ENCODE measurements at places on chromosomes 3 and 15. TPM values are rescaled to one million over a fixed set of nuclear protein-coding genes. Genes with fewer than 3 reads are reported as not detected.
A peak's percentile ranks its signal among the peaks of the same experiment; 100 is the strongest.

Gene TMEM202
- not detected for polyA plus RNA-seq

Gene PROK2
- 0.08 TPM for polyA plus RNA-seq

Gene ACTL6A
- 131 TPM for polyA plus RNA-seq

GRCh38 chr15:69325456-69325971 is 26.8 kb downstream of the PAQR5 start:
- DNase-seq, result no peak

DNA sequence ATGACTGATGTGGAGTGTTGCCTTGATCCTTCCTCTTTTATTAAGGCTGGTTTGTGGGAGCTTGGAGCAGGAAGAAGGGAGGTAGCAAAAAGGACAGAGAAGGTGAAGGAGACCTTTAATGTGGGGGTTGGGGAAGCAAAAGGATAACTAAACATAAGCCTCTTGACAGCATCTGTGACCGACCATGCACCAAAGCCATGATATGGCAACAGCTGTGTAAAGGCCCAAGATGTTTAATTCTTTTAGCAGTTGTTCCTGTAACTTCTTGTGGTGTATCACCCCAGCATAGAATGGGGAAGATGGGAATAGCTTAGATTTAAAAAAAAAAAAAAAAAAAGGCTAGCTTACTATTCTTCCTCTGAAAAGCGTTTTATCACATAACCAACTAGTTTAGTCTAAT is 194.7 kb downstream of the KLHL25 start:
- no peak for DNase-seq

- DNase-seq, result no peak
Measured at GRCh38 chr15:40988156-40988555, 34.9 kb downstream of the CHAC1 start.

- no peak for DNase-seq
Measured at GRCh38 chr3:11459186-11459824, 184.4 kb downstream of the VGLL4 start.

DNA sequence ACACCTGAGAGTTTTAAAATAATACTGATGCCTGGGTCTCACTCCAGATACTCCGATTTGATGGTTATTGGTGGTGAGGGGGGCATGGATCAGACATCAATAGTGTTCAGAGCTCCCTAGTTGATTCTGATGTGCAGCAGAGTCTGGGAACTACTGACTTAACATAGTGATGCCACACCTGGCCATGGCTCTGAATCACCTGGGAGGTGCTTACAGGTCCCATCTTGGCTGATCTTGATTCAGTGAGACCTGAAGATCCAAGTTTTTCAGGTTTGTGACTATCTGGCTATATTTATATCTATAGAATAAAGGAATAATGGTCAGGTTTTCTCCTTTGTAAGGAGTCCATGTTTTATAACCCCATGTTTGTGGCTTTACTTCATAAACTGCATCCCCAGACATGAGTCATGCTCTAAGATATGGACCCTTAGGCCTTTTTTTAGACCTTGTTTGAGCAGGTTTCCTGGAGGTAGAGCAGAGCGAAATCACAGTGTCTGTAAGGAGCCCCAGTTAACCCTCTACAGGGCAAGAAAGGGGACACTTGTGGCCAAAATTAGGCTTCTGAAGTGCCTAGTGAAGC is 101.4 kb downstream of the LARS2 start:
- DNase-seq, result no peak

- no peak for DNase-seq
Measured at GRCh38 chr15:48993380-48993779, 29.7 kb upstream of the SHC4 start.

- DNase-seq, result no peak
Measured at GRCh38 chr3:125069452-125069851, 13.7 kb upstream of the HEG1 start.

- DNase-seq, result no peak
Measured at GRCh38 chr3:29447946-29448627, 167.2 kb downstream of the RBMS3 start.

Gene SELENOS
- 61.4 TPM for polyA plus RNA-seq

Gene WDR49
- polyA plus RNA-seq, result 2.0 TPM

Gene BNC1
- 0.17 TPM for polyA plus RNA-seq

- DNase-seq, result no peak
Measured at GRCh38 chr3:8574040-8574669, 70.4 kb downstream of the SSUH2 start.

Gene FBXW12
- 0.73 TPM for polyA plus RNA-seq

DNA sequence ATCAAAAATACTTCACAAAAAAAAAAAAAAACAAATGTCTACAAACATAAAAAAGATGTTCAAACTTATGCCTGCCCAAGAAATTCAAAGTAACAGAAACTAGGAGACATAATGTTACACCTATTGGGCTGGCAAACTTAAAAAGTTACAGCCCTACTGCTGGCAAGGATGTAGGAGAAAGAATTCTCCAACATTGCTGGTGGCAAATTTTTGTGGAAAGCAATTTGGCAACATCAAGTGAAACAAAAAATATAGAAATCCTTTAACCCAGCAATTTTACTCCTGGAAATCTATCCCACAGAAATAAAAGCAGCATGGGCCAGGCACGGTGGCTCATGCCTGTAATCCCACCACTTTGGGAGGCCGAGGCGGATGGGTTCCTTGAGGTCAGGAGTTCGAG is 73.2 kb downstream of the STAG1 start:
- no peak for DNase-seq

Gene CATSPER2
- polyA plus RNA-seq, result 11.9 TPM

Gene FAM240A
- not detected for polyA plus RNA-seq

Gene ANKRD34C
- polyA plus RNA-seq, result 0.10 TPM

GRCh38 chr3:174132006-174132405 is 727.1 kb upstream of the NAALADL2 start:
- no peak for DNase-seq

DNA sequence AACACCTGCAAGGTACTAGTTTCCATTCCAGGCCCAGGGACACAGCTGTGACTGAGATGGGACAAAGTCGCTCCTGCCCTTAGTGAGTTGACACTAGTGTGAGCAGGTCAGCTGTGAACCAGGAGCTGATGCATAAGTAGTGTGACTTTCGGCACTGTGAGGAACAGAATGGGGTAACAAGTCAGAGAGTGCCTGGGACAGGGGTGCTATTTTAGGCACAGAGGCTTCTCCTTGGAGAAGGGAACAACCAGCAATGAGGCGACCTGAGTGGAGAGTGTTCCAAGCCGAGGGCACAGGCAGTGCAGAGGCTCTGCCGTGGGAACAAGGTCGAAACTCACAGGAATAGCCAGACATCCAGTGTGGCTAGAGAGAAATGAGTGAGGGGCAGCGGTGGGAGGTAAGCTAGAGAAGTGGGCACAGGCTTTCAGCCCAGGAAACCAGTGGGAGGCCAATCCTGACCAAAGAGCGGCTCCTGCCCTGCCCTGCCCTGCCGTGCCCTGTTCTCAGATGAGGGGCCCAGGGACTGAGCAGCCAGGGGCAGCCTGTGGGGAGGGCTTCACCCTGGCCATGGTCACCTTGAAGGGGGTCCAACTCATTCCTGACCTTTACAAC is 14.2 kb downstream of the DNAH1 start:
- no peak for DNase-seq

Gene DAZL
- not detected for polyA plus RNA-seq

- no peak for DNase-seq
Measured at GRCh38 chr3:79405183-79405582, 362.6 kb downstream of the ROBO1 start.

GRCh38 chr3:149600634-149601033 is 57.2 kb downstream of the WWTR1 start:
- DNase-seq, result no peak

Gene ZNF80
- polyA plus RNA-seq, result 0.15 TPM

GRCh38 chr15:48802867-48803266 is 8.0 kb downstream of the CEP152 start:
- DNase-seq, result no peak

GRCh38 chr3:65829228-65829627 is 209.5 kb downstream of the MAGI1 start:
- no peak for DNase-seq

- no peak for DNase-seq
Measured at GRCh38 chr3:49804141-49805041, 1.3 kb downstream of the INKA1 start.

DNA sequence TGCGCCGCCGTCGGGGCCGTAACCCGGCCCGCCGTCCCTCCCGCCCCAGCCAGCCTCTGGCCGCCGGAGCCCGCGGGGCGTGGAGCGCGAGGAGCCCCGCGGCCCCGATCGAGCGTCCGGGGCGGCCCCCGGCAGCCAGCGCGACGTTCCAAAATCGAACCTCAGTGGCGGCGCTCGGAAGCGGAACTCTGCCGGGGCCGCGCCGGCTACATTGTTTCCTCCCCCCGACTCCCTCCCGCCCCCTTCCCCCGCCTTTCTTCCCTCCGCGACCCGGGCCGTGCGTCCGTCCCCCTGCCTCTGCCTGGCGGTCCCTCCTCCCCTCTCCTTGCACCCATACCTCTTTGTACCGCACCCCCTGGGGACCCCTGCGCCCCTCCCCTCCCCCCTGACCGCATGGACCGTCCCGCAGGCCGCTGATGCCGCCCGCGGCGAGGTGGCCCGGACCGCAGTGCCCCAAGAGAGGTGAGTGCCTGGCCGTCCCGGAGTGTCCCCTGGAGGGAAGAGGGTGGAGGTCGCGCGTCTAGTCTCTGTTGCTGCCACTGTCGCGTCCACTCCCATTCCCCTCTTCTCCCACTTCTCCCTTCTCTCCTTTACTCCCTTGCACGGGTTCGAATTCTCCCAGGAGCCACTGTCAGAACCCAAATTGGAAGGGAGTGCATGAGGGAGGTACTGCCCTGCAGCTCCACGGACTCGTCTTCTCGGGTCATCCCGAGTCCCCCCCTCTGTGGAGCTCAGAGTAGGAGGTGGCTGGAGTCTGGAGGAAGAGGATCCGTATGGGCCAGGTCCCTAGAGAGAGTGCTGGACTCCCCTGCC is 585 bp downstream of the CSK start:
- DNase-seq, result no peak

GRCh38 chr3:89628856-89629670 is 521.6 kb downstream of the EPHA3 start:
- no peak for DNase-seq

DNA sequence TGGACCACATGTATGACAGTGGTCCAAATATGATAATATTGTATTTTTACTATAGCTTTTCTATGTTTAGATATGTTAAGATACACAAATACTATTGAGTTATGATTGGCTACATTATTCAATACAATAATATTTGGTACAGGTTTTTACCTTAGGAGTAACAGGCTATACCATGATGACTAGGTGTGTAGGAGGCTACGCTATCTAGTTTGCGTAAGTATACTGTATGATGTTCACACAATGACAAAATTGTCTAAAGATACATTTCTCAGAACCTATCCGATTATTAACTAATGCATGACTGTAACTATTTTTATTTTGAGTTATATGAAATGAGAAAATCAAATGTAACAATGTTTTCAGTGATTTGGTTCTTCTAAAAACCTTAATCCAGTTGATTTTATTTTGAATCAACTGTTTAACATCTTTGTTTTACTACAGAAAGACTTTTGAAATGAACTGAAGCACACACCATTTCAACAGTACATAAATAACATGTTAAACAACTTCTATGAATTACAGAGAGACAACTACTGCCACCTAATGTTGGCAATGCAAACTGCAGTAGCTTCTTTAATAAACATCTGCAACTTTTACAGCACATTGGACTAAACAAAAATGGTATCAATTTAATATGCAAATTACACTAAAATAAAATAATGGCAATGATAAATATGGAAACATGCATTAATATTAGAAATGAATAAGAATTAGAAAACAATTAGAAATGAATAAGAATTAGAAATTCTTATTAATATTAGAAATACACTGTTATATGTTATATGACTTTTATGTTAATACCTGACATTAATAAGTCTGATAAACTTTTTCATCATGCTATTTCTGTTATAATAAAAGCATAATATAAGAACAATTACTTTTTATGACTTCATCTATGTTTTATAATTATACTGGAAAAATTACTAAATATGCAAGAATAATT is 255.7 kb downstream of the MBNL1 start:
- DNase-seq, result peak; percentile 51

Gene GNAI2
- polyA plus RNA-seq, result 181 TPM

Gene EXD1
- 0.07 TPM for polyA plus RNA-seq

DNA sequence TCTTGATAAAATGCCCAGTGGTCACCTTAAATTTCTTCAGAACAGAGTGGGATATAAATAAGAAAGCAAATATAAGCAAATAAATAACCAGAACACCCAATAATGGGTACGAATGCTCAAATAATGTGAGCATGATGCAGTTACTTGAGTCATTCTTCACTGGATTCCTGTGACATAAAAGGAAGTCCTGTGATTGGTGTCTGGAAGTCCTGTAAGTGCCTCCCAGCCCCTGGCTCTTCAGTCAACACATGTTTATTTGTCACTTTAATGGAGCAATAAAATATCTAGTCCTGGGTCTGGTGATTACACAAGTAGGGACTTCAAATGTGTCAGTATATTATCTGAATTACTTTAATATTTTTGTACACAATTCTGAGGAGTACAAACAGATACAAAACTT is 30.4 kb downstream of the TMEM212 start:
- no peak for DNase-seq

Gene GTF2E1
- 18.5 TPM for polyA plus RNA-seq

GRCh38 chr15:76070921-76071635 is 11.3 kb downstream of the TMEM266 start:
- DNase-seq, result no peak

- peak; percentile 50 for DNase-seq
Measured at GRCh38 chr3:100402256-100402655, 917 bp downstream of the LNP1 start.

DNA sequence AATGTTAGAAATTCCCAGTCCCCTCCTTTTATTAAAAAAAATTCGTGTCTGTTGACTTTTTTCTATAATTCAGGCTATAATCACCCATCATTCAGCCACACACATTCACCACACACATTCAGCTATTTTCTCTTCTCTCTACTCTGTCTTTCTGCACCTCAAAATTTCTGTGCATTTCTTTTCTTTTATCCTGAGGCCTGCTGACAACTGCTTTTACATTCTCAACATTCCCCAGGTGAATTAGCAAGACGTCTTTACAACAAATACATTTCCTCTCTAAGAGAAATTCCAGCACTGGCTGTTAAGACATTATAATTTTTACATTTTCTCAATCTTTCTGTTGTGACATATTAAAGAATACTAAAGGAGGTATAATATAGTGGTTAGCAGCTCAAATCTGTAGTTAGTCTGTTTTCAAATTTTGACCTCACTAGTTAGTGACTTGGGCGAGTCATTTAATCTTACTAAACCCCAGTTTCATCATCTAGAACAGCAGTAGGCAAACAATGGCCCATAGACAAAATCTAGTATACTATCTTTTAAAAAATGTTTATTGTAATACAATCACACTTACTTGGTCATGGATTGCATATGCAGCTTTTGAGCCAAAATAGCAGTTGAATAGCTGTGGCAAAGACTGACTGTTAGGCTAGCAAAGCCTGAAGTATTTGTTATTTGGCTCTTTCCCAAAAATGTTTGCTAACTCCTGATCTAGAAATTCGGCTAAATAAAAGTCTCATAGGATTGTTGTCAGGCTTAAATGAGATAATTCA is 350.7 kb downstream of the NSUN3 start:
- no peak for DNase-seq

GRCh38 chr15:62879770-62880169 is 162.8 kb upstream of the TPM1 start:
- no peak for DNase-seq

- no peak for DNase-seq
Measured at GRCh38 chr3:171480526-171480925, 20.3 kb upstream of the TNIK start.

- DNase-seq, result no peak
Measured at GRCh38 chr3:150697646-150698045, 6.1 kb downstream of the ERICH6 start.

Gene CHRNA3
- 1.7 TPM for polyA plus RNA-seq

- no peak for DNase-seq
Measured at GRCh38 chr3:156628836-156629618, 45.4 kb upstream of the TIPARP start.

Measured in left kidney (tissue), 8 donors.